HEK293T (cell line): ENCODE measurements at places on chromosomes 3 and 15.

GRCh38 chr3:25784971-25785370, 1.7 kb upstream of the NGLY1 start:
- DNase-seq = no peak

- no peak for DNase-seq
Measured at GRCh38 chr3:122681974-122682409, 1.4 kb downstream of the PARP14 start.

GRCh38 chr15:56798639-56799038, 65.3 kb upstream of the ZNF280D start:
- no peak for DNase-seq

GRCh38 chr3:136518102-136518501, 234.1 kb downstream of the STAG1 start:
- DNase-seq = no peak

DNA sequence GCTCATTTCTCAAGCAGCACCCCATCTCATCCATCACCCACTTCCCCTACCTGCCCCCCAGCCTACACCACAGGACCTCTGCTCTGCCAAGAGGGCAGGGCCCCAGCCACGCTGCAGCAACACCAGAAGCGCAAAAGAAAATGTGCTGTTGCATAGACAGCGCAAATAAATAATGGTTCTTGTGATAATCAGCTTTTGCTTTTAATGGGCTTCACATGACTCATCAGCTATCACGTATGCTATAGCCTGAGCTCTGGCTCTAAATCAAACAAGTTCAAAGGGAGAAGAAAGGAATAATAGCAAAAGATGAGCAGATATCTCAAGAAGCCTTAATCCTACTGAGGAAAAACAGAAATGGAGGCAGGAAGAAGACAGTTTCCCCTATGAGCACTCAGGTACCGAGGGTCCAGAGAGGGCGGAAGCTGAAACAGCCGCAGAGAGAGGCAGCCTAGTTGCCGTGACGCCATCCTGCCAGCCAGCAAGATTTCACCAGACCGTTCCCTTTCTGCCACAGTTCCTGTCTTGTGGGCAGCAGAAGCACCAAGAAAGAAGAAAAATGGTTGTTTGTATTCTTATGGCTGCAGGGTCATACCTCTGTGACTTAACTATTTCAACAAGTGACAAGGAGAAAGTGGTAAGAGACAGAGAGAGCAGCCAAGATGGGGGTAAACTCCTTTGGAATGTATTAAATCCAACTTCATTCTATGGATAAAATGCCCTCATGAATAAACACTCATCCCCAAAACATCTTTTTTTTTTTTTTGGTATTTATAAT, 22.0 kb downstream of the RAB27A start:
- no peak for DNase-seq

DNA sequence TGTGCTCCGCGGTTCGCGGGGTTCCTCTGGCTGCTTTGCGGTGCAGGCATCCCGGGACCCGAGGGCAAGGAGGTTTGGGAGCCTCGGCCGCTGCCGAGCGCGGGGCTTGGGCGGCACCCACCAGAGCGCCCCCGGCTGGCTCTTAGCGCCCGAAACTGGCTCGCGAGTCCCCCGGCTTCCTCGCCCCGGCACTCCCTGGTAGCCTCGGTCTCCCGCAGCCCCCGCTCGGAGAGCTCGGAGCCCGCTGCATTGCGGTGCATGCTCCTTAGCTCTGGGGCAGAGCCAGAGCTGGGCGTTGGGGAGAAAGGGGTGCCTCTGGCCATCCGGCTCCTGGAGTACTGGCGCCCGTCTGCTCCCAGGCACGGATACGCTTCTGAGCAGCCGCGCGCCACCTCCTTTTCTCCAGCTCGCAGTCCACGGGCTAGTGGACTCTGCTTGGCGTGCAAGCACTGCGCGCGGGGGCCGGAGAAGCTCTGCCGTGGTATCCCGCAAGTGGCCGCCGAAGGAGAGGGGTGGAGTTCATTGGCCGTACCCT, 753 bp downstream of the EPHB1 start:
- peak; percentile 21 for DNase-seq

DNA sequence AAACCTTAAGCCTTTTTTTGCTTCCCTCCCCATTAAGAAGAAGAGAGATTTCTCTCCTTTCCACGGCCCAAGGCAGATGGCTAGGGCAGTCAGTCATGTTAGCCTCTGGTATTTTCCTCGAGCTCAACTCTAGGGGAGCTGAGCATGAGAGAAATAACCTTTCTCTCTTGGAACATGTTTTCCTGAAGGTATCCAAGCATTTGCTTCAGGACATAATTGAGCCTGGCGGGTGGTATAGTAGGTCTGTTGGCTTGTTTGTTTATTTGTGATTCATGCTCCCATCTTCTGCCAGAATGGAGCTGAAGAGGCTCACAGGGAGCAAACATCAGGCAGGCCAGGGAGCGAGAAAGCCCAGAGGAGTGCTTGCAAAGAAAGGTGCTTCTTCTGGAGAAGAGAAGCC, 102.5 kb downstream of the MESD start:
- DNase-seq = no peak

DNA sequence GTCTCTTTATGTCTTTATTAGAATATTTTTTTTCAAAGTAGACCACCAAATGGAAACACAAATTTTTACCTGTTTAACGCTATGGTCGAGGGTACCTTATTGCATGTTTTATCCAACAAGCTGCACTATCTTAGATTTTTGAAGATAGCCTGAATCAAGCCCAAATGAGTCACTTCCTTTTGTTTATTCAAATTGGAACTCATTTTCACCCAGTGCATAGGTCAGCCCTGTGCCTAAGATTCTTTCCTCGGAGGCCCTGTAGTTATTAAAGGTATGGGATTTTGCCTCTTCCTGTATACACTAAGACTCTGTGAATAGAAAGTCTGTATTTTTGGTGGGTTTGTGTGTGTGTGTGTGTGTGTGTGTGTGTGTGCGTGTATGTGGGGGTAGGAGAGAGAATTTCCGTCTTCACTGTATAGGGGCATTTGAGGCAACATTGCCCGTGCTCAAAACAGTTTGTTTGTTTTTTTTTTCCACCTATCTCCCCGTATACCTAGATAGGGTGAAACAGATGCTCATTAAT, 358.0 kb upstream of the CADM2 start:
- no peak for DNase-seq

DNA sequence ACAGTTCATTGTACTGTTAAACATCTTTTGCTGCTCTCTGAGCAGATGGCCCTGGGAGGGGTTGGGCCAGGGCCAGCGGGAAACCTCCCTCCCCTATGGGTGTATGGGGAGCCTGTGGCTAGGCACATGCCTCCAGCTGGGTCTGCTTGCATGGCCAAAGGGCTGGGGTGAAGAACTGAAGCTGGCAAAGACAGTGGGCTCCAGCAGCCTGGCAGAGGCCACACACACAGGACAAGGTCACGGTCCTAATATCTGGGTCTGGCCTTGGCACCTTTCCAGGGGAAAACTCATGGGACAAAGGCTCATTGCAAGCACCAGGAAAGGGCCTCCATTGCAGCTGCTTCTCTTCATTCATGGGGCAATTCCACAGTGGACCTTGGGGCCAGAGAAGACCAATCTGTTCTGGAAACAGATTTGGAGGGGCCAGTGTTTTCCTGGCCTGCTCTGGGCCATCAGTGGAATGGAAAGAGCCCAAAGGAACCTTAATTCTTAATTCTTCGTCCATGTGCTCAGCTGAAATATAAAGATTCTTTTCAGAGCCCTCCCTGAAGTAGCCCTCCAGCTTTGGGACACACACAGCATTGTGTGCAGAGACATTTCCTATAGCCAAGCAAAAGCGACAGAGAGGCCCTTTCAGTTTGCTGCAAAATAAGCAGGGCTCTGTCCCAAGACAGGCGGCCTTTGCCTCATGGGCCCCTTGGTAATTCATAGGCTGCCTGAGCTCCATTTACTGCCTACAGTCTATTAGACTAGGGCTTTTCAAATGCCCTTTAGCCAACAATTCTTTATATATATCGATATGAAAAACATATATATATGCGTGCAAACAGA, 11.3 kb upstream of the LIMD1 start:
- DNase-seq = no peak

DNA sequence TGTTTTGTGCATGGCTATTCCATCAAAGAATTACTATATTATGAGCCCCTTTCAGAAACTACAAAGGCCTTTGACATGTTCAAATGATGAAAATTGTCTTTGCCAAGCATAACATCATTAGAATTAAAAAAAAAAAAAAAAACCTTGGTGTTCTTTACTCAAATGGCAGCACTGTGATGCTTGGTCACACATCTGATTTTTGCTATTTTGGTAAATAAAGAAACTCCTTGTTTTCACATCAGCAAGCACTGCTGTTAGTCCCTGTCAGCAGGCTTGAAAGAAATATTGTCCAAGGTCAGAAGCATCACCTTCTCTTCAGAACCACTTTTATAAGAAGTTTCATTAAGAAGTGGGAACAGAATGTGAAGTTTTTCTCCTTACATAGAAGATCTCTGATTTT, 537.3 kb downstream of the MFSD1 start:
- no peak for DNase-seq

- no peak for DNase-seq
Measured at GRCh38 chr3:60025096-60026050, 975.5 kb upstream of the CFAP20DC start.

GRCh38 chr3:37675833-37676596, 185.7 kb upstream of the CTDSPL start:
- DNase-seq = no peak

DNA sequence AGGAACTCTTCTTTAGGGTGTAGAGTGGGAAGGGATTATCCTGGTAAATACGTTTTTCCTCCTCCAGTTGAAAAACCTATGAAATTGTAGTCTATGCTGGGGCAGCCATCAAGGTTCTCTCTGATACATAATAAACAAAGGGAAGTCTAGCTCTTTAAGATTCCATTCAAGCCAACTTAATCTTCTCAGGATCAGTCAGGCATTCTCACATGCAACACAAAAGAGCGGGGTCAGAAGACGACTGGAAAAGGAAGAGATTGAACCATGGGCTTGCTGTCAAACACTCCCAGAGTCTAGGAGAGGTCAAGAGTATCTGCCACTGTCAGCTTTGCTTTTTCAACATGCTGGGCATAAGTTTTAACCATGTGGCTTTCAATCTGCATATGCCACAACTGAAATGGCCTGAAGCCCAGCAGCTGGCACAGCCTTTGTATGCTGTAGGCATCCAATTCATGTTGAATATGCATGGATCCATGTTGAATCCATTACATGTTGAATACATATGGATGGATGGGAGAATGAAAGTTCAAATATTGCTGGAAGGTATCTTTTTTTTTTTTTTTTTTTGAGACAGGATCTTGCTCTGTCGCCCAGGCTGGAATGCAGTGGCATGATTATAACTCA, 8.5 kb downstream of the TRAT1 start:
- no peak for DNase-seq

DNA sequence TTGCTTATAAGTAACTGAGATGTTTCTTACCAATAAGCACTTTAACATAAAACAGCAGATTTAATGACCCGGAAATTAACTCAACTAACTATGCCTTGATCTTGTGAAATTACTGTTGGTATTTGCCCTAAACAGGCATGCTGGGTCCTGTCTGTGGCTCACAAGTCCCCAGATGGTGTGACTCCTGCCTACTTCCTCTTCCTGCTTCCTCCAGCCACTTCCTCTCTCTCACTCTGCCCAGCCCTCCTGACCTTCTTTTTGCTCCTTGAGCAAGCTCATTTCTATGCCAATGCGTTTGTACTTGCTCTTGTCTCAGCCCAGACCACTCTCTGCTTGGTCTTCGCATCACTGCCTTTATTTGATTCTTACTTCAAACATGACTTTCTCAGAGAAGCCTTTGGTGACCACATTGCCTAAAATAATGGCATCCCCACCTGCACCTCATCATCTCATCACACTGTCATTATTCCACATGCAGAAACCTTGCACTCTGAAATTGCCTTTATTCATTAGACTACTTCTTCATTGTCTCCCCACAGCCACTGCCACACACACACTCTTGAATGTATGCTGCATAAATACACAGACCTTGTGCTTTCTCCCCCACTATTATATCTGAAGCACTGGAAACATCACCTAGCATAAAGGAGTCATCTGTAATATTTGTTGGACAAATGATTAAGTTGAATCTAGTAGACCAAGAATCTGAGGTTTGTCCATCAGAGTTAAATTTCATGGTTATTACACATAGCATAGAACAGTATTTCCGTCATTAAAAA, 256.3 kb upstream of the SEMA6D start:
- DNase-seq = no peak

GRCh38 chr3:94433811-94434210, 370.9 kb downstream of the NSUN3 start:
- no peak for DNase-seq

- DNase-seq = no peak
Measured at GRCh38 chr3:55197021-55197420, 269.2 kb upstream of the LRTM1 start.

DNA sequence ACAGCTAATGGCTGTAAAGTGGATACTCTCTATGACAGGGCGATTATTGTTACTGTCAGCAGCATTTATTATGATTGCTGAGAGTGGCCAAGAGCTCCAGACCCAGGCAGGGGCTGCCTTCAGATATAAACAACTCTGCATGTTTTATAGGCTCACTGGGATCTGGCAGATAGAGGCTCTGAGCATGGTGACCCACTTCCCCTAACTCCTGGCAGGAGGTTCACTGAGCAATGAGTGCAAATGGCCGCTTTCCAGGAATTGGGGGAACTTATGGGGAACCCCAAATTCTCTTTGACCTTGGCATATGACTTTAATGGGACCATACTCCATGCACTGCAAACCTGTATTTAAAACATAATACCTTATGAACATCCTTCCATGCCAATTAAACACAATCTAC, 59.0 kb downstream of the SCN5A start:
- no peak for DNase-seq

GRCh38 chr3:128849911-128850455, 29.4 kb upstream of the ACAD9 start:
- no peak for DNase-seq

DNA sequence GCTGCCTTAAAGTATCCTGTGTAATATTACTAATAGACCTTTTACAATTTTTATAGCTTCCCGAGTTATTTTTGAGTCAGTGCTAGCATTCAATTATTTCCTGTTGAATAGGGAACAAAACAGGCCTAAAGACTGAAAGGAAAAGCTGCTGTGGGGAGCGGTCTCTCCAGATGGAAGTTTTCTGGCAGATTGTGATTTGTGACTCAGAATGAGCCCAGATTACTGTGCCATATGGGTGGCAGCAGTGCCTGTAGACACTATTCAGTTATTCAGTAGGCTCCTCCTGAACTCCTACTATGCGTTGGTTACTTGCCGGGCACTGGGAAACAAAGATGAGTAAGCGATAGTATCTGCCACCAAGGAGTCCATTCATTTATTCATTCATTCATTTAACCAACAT, 211.8 kb downstream of the CHST2 start:
- DNase-seq = no peak

- no peak for DNase-seq
Measured at GRCh38 chr15:101242160-101242998, 9.5 kb downstream of the CHSY1 start.

GRCh38 chr15:29825227-29825626, 3.0 kb upstream of the TJP1 start:
- no peak for DNase-seq

GRCh38 chr15:99006146-99006545, 1.4 kb downstream of the PGPEP1L start:
- DNase-seq = no peak

DNA sequence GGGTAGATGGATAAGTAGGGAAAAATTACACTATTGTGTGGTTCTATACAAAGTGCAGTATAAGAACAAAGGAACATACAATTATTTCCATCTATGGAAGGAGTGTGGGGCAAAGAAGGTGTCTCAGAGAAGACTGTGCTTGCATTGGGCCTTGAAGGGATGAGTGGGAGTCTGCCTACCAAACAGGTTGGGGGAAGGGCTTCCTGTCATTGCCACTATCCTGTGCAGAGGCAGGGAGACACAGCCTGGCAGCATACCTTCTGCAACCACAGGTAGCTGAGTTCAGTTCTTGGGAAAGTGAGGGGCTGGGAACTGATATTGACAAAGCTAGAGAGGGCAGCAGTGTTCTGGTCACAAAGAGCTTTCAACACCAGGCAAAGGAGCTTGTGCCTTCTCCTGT, 3.4 kb downstream of the TIMP4 start:
- DNase-seq = no peak
